ENCODE measurements at places on chromosomes 7 and 10.

GRCh38 chr10:33114451-33114952 lies 156.5 kb upstream of the ITGB1 start:
- no peak for DNase-seq

DNA sequence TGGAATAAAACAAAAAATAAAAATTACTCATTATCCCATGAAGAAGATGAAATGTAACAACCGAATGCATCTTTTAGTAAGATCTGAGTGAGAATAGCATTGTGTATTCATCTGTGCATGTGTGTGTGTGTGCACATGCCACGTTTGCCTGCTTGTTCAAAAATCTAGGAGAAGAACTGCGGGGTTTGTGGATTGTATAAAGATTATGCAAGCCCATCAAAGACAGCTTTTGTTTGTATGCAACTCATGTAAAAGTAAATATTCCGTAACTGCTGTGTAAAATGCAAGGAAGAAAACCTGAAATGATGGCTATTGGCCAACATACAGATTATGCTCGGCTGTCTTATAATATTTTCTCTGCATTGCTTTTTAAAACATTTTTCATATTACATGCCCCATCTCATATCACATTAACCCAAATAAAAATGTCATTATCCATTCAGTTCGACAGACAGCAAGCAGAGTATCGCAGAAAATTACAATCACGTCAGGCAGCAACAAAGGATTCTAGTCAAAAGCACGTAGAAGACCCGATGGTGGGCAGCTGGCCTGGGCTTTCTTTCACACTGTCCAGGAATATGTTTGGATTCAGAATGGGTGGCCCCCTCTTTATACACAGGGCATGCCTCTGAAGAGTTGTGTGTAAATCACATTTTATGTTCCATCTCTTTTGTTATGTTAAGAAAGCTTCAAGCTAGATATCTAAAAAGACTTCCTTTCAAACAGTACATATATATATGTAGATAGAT lies 114.0 kb downstream of the PARP12 start:
- DNase-seq = no peak

DNA sequence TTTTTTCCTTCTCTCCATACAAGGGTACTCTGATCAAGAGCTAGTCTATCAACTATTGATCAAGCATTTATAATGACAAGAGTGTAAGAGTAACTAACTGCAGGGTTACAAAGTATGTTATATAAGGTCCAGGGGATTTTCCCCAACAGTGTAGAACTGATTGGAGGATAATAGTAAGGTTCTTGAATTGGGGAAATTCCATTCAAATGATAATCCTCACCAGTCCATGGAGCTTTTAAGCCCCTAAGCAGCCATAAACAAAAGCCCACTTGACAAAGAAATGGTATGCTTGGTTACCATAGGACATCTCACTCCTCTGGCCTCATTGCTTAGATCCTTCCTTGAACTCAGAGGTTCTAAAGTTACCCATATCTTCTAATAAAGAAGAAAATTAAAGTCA lies 8.2 kb downstream of the YME1L1 start:
- no peak for DNase-seq

DNA sequence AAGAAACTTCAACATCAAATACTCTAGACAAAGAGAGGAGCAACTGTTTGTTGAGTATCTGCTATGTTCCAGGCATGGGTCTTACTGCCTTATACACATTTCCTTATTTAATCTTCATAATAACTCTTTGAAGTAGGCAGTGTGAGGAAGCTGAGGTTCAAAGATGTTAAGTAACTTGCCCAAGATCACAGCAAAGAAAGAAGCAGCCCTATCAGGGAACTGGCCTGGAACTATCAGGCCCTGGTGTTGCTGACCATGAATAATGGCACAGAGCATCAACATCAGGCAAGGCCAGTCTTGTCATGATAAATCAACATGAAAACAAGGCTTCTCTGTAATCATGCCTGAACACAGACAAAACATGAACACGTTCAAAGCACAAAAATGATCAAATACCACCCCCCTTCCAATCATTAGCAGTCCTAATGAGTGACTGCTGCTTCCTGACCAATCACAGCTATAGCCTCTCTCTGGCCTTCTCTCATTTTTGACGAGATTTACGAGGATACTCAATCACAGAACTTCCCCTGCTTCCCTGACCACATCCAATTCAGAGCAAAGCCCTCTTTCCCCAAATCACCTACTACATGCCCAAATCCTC lies 2.3 kb downstream of the GSDME start:
- no peak for DNase-seq

- DNase-seq = no peak
These were observed 875.5 kb downstream of the NRG3 start for GRCh38 chr10:82750538-82750937.

DNA sequence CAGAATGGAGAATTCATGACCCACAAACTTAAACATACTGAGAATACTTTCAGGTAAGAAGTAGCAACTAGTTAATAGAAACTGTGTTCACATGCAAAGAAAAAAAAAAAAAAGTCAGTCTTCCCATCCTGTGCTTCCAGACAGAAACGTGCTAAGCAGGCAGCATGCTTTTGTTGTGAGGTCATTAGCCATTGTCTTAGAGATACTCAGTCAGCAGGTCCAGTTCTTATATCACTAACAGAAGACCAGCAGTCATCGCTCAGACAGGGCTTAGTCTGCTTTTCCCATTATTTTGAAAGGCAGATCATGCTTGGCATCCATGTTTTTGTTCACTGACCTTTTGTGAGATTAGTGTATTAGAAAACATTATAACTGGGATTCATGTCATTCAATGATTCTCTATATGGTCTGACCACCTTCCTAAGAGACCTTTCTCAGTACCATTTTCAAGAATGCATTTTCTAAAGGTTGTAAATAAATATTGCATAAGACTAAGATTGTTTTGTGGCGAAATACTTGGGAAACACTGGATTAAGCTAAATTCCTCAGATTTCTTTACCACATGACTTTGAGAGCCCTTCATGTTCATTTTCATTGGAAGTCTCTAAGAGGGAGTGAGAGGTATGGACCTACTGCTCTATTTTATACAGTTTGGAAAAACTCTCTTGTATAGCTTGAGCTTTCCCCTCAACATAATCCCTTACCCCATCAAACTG lies 45.0 kb upstream of the AGBL3 start:
- DNase-seq = no peak

DNA sequence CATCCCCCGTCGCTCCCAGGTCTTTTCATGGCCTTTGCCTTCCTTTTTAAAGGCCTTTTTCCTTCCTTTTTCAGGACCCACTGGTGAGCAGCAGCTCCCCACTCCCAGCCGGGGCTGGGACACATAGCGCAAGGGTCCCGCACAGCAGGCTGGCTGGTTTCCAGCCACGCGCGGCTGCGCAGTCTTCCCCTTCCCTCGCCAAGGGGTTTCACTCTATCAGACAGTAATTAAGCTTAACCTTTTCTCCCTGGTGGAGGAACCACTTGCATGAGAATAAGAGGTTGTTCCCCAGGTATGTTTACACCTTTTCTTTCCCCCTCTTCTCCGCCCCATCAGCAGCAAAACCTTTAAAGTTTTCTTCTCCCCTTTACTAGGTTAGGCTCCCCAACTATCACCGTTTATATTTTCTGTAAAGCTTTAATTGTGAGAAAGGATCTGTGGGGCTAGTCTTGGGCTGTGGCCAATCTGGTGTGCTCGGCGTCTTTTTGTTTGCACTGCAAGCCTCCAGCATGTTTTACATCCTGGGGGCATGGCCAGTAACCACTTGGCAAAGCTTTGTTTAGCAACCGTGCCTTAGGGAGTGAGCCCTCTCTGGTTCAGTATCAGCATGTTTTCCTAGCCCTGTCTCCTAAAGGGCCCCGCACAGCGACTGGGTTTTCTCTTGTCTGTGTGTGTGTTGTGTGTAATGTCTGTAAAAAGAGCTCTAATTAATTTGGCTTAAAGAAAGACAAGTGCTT lies 219.6 kb downstream of the PHF14 start:
- no peak for DNase-seq

GRCh38 chr7:120033114-120033513 lies 239.9 kb upstream of the KCND2 start:
- no peak for DNase-seq

- peak; percentile 14 for DNase-seq
These were observed 23.2 kb downstream of the WIPI2 start for GRCh38 chr7:5213286-5213645.

GRCh38 chr10:79019441-79020014 lies 49.2 kb upstream of the ZMIZ1 start:
- DNase-seq = no peak

- DNase-seq = no peak
These were observed 421.4 kb downstream of the SDK1 start for GRCh38 chr7:3722396-3722922.

DNA sequence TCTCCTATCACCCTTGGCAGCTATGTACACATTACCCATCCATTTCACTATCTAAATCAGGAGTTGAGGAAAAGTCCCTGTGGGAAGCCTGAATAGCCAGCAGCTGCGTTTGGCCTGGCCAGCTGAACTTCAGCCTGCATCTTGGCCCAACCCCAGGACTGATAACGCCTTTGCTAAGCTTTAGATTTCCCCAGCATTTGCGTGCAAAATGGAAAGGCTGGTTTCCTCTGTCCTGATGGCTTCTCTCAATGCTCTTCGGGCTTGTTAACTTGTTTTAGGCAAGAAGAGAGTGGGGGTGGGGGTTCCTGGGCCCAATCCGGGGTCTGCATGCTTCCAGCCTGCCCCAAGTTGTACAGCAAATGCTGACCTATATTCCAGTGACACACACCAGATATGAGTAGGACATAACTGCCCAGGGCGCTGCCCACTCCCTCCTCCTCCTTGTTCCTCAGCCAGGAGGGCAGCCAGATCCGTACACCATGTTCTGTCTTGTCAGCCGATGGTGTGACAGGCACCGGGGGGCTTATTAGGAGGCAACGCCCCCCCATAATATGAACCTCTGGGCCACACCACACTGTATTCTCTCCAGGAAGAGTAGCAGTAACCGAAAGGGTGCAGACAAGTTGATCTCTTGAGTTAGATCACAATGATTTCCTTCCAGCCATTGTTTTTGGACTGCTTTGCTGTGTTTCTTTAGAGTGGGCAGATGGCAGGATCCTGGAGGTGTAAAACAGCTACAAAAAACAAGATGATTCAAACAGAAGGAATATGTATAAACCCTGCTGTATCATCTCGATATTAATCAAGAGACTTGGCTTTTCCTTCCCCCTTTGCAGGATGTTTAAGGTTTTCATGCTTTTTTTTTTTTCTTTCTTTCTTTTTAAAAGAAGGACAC lies 339.0 kb downstream of the RNLS start:
- DNase-seq = no peak

- no peak for DNase-seq
These were observed 73.8 kb downstream of the IQUB start for GRCh38 chr7:123460616-123461015.

GRCh38 chr7:13871008-13871407 lies 118.5 kb downstream of the ETV1 start:
- no peak for DNase-seq

DNA sequence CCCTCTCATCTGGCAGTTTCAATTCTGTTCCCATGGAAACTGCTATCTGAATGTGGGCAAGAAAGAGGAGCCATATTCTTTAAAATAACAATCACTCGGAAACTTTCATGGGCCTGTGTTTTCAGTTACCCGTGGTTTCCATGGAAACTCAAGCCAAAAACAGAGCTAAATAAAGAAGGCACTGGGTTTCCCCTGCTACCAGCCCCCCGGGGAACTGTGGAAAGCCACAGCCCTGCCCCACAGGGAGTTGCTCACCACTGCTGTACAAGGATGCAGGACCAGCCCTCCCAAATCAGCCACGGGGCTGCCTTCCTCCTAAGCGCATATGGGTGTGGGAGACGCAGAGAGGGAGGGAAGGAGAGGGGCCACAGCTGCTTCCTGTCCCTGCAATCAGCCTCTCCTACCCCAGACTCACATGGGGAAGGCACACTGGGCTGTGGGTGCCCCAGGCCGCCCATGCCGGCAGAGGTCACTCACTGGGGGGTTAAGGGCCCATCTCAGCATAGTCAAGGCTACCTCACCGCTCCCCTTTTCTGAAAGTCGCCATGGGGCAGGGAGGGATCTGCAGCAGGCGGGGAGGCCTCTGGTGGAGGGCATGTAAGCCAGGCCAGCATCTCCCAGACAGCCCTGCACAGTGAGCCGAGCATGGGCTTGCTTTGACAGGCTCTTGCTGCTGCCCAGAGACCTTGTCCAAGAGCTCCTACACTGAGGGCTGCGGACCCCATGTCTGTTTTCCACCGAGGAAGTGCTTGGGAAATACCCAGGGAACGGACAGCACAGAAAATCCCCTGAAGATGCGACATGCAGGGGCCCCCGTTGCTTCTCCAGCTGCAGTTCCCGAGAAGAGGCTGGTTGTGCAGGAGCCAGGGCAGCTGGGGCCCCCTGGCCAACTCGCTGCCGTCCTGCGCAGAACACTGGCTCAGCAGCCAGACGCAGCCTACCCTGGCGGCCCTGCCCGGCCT lies 157.3 kb upstream of the PPP2R2D start:
- DNase-seq = no peak

- DNase-seq = no peak
These were observed 91.1 kb downstream of the CXCL12 start for GRCh38 chr10:44293842-44294241.

Measured in activated CD4-positive, CD25-positive, alpha-beta regulatory T cell treated with anti-CD3 and anti-CD28 coated beads, Interleukin-2, amount 50 U/mL, for 72 hours (primary cell).